Right atrium auricular region (tissue), 2 donors: ENCODE measurements at places on chromosomes 12 and 14. TPM values are rescaled to one million over a fixed set of nuclear protein-coding genes. Genes with fewer than 3 reads are reported as not detected.

TCL1B gene
- not detected for total RNA-seq

TTC9 gene
- total RNA-seq: 2.2 TPM

ISCU gene
- total RNA-seq: 421 TPM

SIX6 gene
- total RNA-seq: not detected

ADAM21 gene
- 0.35 TPM for total RNA-seq

SUOX gene
- total RNA-seq: 37.7 TPM

RD3L gene
- total RNA-seq: 25.2 TPM

BCL11B gene
- total RNA-seq: 0.19 TPM

RTN1 gene
- 2.7 TPM for total RNA-seq

APPL2 gene
- total RNA-seq: 13.1 TPM

GDF11 gene
- total RNA-seq: 8.6 TPM

FSCB gene
- not detected for total RNA-seq

PTCSC3 gene
- total RNA-seq: not detected

NTS gene
- 0.52 TPM for total RNA-seq

TAS2R7 gene
- total RNA-seq: not detected

CACNA2D4 gene
- total RNA-seq: 1.6 TPM

CALM1 gene
- total RNA-seq: 409 TPM
